ENCODE measurements at places on chromosomes 3 and 15.

- DNase-seq, result no peak
These were observed 44.8 kb upstream of the AGBL1 start for GRCh38 chr15:86034904-86035303.

GRCh38 chr3:105877336-105877910, 8.6 kb upstream of the CBLB start:
- no peak for DNase-seq

- DNase-seq, result no peak
These were observed 100.8 kb downstream of the NEO1 start for GRCh38 chr15:73153024-73153423.

- peak; percentile 33 for DNase-seq
These were observed 70.1 kb upstream of the GLCE start for GRCh38 chr15:69090197-69090948.

- no peak for DNase-seq
These were observed 173.2 kb downstream of the TPRG1 start for GRCh38 chr3:189344996-189345395.

- DNase-seq, result peak; percentile 29
These were observed 340.8 kb upstream of the CTDSPL start for GRCh38 chr3:37520907-37521341.

DNA sequence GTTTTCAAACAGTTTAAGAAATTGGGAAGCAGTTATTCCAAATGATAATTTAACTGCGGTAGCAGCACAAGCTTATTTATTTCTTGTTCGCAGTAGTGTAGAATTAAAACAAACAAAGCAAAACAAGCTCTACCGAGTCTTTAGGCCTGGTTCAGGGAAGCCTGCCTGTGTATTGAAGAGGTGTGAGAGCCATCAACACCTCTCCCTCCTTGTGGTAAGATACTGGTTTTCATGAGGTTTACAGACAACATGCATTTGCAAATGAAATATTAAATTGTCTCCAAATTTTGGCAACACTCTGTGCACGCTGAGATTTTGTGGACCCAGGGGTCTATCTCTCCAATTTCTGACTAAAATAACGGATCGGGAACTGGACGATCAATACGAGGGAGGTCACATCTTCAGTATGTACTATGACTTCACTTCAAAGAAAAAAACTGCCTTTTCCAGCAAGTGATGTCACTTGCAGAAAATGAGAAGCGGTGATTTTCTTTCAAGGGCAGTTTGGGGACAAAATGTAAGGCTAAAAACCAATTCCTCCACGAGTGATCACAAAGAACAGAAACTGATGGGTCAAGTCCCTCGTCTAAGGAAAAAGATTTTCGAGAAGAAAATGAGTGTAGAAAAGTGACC, 721 bp downstream of the ATR start:
- peak; percentile 29 for DNase-seq

DNA sequence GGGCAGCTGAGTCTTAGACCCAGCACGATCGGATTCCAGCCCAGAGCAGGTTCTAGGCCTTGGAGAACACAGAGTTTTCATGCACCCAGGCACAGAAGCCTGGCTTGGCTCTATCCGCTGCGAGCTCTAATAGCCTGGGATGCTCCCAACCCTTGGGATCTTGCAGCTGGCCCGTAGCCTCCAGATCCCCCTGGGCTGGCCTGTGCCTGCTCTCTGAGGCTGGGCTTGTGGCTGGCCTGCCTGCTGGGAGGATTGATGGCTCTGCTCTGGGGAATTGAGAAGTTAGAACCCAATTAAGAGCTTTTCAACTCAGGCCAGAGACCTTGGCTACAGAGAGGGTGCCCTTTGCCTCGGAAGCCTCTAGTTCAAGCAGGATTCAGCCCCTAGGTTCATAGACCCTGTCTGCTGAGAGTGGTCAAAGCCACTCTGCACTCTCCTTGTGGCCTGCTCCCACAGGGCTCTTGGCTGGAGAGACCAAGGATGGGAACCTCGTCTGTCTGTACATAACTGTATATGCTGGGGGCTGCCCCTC, 64.4 kb downstream of the MAGEF1 start:
- no peak for DNase-seq

GRCh38 chr3:126936853-126937425, 46.0 kb upstream of the PLXNA1 start:
- no peak for DNase-seq

DNA sequence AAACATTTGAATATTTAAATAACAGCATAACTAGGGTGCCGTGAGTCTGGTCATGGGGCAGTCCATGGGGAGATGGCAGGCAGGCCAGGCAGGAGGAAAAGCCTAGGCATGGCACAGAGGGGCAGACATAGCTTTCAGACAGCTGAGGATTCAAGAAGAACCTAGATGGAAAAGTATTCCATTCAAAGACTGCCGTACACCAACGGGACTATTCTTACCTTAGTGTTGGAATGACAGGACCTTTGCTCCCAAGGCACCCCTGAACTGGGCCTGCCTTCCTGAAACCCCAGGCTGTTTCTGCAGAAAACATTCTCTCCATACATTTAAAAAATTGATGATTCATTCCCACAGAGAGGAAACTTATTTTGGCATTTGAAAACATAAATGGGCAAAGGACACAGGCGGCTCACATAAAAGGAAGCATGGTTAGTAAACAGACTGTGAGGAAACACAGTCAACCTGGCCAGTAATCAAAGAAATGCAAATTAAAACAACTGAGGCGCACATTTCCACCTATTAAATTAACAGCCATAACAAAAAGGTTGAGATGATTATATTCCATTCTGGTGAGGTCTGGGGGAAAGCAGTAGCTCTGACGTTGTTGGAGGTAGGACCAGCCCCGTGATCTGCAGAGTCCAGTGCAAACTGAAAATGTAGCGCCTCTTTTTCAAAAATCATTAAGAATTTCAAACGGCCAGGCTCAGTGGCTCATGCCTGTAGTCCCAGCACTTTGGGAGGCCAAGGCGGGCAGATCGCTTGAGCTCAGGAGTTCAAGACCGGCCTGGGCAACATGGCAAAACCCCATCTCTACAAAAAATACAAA, 71.3 kb upstream of the SMAD3 start:
- DNase-seq, result no peak

DNA sequence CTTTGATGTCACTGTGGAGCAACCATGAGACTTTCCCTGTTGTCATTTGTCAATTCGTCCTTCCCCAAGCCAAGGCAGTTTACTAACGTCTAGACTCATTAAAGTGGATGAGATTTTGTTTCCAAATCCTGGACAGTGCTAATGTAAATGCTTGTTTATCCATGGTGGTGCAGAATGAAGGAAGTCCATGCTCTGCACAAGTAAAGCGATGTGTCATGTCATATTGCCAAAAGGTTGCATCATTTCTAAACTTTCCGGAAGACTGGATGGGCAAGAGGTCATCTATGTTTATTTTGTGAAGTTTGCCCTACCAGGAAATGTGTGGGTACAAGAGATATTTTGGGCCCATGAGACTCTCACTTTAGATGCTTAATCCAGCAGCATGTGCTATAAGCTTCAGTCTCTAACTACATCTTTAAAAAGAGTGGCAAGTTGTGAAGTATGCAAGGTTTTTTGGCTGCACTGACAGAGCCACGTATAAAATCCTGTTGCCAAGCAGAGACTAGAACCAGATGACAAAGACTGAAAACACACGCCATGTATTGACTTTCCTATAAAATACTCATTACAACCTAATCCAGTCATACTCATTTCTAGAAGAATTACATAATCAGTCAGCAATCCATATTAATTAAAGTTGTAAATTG, 72.1 kb upstream of the FNDC3B start:
- DNase-seq, result peak; percentile 82

- no peak for DNase-seq
These were observed 31.2 kb upstream of the UMPS start for GRCh38 chr3:124699051-124699450.

GRCh38 chr3:39118079-39118478, 10.6 kb downstream of the TTC21A start:
- DNase-seq, result no peak

DNA sequence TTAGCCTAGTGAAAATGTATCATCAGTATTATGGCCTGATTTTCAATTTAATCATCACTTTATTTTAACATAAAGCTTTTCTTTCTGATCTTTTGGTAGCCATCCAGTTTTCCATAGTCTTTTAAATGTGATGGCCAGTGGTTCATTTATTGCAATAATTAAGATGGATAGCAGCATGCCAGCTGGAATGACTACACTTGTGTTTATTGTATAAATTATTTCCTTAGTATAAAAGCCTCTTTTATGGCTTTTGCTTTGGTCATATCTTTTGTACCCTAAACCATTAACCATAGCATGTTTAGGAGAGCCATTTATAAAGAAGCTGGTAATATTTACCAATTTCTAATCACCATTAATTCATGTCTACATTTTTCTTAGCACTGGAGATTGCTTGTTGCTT, 31.7 kb downstream of the ALCAM start:
- no peak for DNase-seq
